ENCODE measurements at places on chromosomes 16 and 17.
A peak's percentile ranks its signal among the peaks of the same experiment; 100 is the strongest.

DNA sequence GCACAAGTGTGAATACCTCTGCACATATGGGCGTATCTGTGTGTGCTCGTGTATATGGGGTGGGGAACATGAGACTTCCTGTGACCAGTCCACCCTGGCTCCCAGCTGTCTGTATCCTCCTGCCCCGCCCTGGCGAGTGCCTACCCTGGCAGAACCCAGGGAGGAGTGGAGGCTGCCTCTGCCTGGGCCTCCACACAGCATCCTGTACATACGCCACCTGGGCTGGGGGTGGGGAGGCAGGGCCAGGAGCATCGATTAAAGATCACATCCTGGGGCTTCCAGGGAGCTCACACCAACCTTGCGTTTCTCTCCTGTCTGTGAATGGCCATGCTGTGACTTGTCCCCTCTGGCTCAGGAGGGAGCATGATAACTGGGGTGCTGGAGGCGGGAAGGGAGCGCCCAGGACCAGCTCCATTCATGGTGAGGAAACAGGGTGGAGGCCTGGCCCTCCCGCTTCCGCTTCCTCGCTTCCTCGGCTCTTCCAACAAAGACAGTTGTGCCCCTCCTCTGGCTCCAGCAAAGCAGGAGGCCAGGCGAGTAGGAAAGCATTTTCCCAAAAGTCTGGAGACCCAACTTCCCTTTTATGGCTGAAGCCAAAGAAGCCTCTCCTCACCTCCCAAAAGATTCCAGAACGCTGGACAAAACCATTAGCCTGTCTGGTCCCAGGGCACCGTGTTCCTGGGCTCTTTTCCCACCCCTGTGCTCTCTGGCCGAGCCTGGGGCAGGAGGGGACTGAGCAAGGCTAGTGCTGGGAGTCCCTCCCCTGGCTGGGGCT is 22.9 kb downstream of the ADAM11 start:
- DNase-seq, result no peak

- DNase-seq, result no peak
These were observed 70.5 kb upstream of the RASL10B start for GRCh38 chr17:35660902-35661301.

- no peak for DNase-seq
These were observed 3.7 kb downstream of the KRT24 start for GRCh38 chr17:40699853-40700252.

GRCh38 chr17:8785547-8786413 is 13.4 kb downstream of the MFSD6L start:
- DNase-seq, result peak; percentile 10

- DNase-seq, result peak; percentile 38
These were observed 27.3 kb downstream of the KDM8 start for GRCh38 chr16:27230562-27231001.

- no peak for DNase-seq
These were observed 77.7 kb downstream of the NETO2 start for GRCh38 chr16:47065766-47066688.

DNA sequence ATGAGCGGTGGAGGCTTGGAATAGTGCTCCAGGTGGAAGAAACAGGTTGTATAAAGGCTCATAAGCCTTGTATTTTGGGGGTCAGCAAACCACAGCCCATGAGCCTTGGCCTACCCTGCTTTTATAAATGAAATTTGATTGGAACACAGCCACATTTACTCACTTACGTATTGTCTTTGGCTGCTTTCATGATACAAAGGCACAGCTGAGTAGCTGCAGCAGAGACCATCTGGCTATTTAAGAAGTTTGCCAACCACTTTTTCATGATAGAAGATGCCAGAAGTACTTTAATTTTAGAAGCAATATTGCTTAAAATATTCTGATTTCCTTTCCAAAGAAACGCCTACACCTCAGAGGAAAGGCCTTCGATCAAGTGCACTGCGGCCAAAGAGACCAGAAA is 73.8 kb downstream of the C17orf58 start:
- DNase-seq, result no peak

DNA sequence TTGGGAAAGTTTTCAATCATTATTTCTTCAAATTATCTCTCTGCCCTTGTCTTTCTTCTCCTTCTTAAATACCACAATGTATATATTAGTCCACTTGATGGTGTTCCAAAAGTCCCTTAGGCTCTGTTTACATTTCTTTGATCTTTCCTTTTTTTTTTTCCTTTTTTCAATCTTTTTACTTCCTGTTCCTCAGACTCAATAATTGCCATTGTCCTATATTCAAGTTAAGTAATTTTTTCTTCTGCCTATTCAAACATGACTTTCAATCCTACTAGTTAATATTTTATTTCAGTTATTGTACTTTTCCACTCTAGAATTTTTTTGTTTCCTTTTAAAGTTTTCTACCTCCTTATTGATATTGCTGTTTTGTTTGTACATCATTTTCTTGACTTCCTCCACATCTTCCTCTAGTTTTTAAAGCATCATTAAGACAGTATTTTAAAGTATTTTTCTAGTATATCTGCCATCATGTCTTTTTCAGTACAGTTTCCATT is 15.8 kb upstream of the UQCRC2 start:
- no peak for DNase-seq

DNA sequence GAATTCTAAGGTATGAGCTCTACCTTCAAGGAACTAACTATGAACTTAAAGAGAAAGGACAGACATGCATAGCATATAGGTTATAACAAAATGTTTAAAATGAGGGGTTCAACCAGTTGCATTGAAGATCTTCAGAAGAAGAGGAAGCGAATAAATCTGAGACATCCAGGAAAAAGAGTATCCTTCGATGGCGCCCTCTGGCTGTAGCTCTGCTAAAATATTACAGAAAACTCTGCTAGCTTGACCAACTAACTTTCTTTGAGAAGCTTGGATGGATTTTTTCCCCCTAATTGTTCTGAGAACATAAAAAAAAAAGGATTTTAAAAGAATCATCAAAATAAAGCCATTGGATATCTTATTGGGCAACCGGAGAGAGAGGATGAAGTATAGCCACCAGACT is 659.9 kb upstream of the SOX9 start:
- DNase-seq, result no peak

DNA sequence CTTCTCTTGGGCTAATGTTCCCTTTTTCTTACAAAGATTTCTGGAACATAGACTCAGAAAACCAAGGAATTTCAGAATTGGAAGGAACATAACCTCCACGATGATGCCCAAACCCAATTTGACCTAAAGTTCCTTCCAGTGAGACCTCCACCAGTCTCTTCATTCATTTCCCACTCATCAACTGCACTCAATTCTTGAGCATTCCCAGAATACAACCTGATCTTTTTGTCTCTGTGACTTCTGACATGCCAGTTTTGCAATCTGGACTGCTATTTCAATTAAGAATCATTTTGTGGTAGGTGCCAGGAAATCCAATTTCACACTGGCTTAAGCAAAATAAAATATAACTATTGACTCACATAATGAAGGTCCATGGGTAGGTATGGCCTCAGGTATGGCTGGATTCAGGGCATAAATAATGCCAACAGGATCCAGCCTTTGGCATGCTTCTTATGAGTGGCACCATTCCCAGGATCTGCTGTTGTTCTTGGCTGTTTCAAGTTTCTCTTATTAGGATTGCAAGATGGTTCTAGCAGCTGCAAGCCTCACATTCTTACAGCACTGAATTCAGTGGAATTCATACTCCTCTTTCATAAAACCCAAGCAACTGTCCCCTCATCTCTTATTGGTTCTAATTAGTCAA is 184.3 kb downstream of the HS3ST4 start:
- DNase-seq, result no peak

GRCh38 chr17:77763575-77763974 is 194.9 kb upstream of the TNRC6C start:
- DNase-seq, result no peak

GRCh38 chr16:71540-72401 is 660 bp downstream of the RHBDF1 start:
- no peak for DNase-seq

DNA sequence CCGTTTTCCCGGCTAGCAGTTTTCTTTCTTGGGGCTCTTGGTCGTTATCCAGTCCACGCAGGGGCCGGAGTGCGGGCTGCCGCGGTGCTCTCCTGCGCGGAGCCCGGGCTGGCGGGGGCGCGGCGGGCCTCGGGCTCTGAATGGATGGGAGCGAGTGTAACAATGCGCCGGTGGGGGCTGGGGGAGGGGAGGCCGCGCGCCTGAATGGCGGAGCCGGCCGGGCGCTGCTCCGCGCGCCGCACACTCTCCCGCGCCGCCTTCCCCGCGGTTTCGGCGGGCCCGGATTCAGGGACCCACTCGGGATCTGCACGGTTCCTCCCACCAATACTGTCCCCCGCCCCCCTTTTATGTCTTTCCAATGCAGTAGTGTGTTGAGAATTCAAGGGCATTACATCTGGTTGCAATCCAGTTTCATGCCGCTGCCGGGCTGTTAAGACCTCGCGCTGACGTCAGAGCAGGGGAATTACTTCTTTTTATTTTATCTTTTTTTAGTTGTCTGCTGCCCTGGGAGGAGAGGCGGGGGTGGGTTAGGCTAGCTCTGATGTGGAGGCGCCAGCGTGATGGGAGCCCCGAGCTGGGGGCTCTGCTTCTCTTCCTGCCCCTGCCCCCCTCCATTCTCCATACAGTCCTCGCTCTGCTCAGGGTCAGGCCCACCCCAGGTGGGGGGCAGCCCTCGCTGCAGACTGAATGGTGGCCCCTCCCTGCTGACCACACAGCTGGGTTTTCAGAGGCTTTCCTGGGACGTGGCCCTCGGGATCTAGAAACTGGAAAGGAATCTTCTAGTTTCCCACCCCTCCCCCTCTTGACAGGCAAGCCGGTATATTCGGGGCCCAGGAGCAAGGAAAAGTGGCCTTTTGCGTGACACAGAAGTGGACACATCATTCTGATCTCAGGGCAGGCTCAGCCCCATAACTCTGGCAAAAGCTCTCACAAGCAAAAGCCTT is 1.8 kb downstream of the RAI1 start:
- no peak for DNase-seq

DNA sequence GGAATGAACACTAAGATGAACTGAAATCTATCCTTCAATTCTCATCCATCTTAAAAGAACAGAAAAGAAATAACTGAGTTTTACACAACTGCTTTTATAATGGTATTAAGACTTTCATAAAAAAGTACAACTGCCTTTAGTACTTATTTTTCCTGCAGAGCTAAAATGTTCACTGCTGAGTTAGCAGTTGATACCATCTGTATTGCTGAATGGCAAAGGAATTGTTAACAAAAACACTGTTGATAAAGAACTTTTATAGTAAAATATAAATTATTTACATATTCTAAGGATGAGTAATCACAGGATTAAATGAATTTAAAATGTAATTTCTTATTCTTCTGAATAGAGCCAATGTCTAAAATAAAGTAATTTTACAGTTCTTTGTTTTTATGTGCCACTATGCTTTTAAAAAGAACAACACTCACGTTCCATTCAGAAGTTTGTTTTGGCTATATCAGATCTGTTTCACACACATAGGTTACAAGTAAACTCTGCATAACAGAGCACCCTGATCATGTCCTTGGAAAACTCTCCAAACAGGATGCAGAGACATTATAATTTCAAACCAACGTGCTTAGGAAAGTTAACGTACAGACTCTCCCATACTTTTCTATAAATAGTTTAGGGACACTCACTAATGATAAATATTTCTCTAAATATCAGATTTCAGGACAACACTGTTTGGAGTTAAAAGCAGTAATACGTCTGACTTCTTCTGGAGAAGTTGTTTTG is 151.1 kb downstream of the ITFG1 start:
- no peak for DNase-seq

- no peak for DNase-seq
These were observed 10.5 kb upstream of the BLMH start for GRCh38 chr17:30302241-30302640.

DNA sequence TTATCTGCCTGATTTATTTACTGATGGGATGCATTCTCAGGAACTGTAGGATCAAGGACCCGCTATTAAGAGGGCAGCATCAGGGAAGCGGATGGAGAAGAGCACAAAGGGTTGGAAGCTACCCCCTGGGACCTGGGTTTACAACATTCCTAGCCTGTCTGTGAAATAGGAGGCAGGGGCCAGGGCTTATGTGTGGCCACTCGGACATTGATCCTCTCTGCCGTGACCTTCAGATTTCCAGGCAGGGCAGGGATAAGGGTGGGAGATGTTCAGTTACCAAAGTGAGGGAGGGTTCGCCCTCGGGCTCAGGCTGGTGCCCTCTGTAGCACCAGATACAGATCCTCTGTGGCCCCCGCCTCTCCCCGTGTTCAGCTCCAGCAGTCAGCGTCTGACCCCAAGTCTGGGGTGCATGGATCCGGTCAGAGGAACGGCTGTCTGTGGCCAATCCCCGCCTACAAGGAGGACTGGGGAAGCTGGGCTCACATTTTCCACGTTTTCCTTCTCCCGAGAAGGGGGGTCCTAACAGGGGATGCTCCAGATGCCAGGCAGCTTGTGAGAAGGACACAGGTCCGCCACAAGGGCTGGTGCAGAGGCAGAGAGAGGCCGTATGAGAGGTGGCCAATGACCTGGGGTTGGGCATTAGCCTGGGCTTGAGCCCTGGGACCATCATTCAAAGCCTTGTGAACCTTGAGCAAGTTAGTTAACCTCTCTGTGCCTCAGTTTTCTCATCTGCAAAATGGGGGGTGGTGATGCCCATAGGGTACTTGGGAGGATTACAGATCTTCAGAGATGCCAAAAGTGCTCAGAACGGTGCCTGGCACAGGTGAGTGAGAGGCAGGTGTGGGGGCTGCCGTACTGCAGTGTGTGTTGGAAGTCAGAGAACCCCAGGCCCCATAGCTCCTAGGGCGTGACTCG is 48.3 kb downstream of the ATP2C2 start:
- DNase-seq, result no peak

DNA sequence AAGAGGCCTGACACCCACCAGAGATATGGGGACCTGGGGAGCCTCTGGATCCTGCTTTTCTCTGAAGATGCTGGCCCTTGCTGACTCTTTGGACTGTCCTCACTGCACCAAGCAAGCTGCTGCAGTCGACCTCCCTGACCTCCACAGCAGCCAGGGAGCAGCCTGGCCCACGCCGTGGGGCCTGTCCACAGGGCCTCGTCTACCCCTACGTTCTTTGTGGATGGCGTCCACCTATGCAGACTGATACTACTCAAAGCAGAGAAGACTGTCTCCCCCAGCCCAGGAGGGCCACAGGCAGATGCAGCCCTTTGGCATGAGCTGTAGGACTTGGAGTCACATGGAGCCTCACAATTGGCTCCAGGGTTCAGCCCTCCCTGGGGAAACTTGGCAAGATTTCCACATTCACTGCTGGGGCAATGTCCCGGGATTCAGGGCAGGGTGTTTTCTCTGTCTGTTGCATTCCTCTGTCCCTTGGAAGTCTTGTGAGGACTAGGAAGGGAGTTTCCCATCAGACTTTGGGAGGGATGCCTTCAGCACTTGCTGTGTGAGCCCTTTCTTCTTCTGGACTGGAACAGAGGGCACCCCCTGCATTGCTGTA is 152.2 kb downstream of the NTN1 start:
- DNase-seq, result no peak

- no peak for DNase-seq
These were observed 22.6 kb upstream of the MPHOSPH6 start for GRCh38 chr16:82192665-82193064.

- peak; percentile 50 for DNase-seq
These were observed 48.7 kb downstream of the DNAH17 start for GRCh38 chr17:78528541-78528940.

GRCh38 chr17:49455272-49455861 is 39.7 kb upstream of the NGFR start:
- DNase-seq, result no peak

DNA sequence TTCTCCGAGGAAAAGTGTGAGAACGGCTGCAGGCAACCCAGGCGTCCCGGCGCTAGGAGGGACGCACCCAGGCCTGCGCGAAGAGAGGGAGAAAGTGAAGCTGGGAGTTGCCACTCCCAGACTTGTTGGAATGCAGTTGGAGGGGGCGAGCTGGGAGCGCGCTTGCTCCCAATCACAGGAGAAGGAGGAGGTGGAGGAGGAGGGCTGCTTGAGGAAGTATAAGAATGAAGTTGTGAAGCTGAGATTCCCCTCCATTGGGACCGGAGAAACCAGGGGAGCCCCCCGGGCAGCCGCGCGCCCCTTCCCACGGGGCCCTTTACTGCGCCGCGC is at the start of gene ERBB2:
Gene ERBB2, plus strand, starts transcription at position 247 of the 330 bp plus-strand sequence. CDS start 175 bp downstream, outside the sequence.
- no peak for DNase-seq

Measured in NCI-H2107 (cell line).